T follicular helper cell (primary cell): ENCODE measurements at places on chromosomes 1 and 21.
A peak's percentile ranks its signal among the peaks of the same experiment; 100 is the strongest.

GRCh38 chr1:11314959-11315358, 42.0 kb downstream of the UBIAD1 start:
- no peak for DNase-seq

DNA sequence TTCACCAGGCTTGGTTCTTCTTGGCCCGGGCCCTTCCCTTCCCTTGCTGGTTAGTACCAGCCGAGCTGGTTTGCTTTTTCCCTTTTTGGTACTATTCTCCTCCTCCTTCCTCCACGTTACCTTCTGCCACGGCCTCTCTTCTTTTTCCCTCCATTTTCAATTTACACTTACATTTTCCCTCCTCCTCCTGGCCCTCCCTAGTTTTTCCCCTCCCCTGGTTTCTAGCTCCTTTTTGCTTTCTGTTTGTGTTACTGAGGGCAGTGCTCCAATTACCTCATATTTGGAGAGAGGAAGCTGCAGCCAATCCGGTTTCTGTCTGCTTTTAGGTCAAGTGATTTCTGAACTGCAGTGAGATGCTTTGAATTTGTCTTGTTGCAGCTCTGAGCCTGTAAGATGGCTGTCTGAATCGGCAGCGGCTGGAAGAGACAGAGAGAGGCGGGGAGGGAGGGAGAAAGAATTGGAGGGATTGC, 63.7 kb downstream of the MACF1 start:
- DNase-seq: no peak

DNA sequence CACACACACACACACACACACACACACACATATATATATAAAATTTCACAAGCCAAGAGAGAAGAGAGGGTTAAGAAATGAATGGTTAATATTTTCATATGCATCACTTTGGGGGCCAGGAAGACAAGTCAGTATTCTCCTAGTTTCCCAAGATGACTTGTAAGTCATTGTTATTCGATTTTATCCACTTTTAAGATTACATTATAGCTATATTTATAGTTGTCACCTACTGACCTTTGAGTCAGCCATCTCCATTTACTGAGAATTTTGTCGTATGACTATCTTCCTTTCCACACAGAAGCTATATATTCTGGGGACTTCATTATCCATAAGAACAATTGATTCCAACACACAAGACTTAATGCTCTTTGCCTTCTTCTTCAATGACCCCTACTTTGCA, 8.9 kb downstream of the LYST start:
- no peak for DNase-seq

- DNase-seq: no peak
Measured at GRCh38 chr1:231971397-231972110, 345.0 kb downstream of the DISC1 start.

DNA sequence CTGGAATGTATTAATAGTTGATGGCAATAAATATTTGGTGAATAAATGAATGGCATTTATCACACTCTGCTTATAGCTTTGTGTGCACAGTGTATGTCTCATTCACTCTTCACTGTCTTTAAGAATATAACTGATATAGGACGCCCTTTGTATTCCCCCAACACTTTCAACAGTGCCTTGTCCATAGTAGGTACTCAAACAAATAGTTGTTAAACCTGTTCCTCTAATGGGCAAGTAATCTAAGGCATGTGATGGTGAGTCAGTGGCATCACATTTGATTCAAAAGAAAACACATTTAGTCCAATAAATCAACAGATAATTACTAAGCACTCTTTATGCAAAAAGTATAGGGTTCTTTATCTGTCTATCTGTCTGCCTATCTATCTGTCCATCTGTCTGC, 11.2 kb upstream of the RXRG start:
- no peak for DNase-seq

DNA sequence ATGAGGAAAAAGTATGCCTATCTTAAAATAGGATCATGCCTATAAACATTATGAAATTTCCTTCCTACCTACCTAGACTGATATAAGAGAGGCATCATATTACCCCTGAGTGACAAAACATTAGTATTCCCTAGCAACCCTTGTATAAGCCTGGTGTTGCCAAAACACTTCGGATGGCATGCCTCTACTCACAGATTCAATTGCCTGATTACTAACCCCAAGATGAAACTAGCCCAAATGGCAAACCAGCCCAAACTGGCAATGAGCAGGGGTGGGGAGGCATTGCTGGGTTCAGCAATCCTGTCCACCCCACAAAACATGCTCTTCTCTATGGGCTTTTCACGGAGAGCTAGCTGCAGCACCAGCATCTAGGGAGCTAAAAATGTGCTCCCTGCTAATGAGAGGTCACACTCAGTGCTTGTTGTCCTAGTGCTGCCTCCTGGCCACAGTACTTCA, 13.9 kb downstream of the PALMD start:
- DNase-seq: no peak

DNA sequence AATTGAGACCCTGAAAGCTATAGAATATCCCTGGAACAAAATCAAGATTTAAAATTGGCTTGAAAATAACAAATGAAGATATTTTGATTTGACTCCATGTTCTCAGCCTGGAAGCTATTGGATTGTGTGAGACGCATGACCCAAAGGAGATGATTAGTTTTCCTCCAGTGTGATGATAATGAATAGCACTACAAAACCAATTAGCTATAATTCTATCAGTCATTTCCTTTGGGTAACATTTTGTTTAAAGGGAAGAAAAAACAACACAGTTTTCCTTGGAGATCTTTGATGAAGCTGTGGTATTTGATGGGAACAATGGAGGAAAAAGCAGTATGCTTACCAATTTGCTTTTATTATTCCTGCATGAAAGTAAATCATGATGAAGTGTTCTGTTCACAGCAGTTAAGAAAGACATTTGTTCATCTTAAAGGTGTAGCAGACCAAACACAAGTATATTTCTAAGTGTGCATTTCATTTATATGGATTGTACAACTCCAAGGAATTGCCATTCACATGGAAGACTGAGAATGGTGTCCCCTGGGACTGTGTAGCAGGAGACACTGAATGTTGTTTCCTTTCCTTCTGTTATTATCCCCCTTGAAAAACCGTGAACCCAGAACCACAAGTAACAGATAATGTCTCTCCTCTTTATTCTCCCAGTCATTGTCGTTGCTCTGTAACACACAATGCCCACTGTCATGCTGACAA, 111.4 kb downstream of the CACHD1 start:
- DNase-seq: no peak

DNA sequence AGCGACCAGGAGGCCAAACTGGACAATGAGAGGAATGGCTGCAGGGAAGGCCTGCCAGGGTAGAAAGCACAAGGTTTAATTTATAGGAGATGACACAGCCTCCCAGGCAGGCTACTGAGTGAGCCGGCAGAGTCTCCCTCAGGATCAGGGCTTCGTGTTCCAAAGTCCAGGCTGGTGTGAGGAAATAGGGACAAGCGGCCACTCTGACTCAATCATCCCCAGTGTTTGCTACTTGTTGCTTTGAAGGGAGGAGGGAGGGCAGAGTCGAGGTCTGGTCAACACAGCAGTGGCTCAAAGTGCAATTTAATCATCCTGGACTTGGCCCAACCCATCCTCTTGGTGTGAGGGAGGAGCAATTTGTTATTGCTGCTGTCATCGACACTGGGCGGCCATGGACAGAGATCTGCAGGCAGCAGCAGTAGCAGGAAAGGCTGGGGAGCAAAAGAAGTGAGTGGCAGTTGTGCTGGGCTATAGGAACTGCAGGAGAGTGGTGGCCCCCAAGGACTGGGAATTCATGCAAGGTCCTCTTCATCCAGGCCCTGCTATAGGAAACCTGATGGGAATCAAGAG, 27.5 kb downstream of the TBX15 start:
- no peak for DNase-seq

GRCh38 chr1:43819357-43819756, 112.0 kb downstream of the ST3GAL3 start:
- DNase-seq: no peak

GRCh38 chr21:45438391-45439145, 33.6 kb downstream of the COL18A1 start:
- no peak for DNase-seq

- DNase-seq: no peak
Measured at GRCh38 chr1:40532844-40533424, 1.5 kb downstream of the ZNF684 start.

DNA sequence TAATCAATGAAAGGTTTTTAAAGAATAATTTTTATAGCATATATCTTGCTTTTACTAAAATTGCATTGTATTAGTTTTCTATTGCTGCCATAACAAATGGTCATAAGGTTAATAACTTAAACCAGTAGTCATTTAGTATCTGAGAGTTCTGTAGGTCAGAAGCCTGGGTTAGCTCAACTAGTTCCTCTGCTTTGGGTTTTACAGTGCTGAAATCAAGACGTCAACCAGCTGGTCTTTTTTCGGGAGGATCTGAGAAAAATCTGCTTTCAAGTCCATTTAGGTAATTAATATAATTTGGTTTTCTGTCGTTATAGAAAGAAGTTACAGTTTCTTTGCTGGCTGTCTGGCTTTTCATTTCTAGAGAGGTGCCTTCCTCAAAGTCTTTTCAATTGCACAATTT, 577.7 kb downstream of the MRPL39 start:
- no peak for DNase-seq

DNA sequence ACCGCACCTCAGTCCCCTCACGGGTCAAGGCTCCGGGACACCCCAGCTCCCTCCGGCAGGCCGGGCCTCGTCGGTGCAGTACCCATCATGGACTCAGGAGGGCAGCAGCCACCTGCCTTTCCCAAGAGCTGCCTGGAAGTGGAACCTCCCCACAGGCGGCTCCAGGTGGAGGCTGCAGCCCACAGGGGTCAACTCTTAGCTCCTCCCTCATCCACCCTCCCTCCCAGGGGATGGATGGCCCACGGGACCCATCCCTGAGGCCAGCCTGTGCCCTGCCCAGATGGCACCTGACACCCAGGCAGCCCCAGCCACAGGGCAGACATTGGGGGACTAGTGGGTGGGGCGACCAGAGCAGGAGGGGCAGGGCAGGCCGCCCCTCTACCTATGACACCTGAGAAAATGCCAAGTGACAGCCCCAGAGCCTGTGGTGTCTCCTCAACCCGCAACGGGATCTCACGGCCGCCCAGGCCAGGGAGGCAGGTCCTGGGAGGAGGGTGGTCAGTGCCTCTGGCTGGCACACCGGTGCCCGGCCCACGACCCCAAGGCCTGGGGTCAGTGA, 1.2 kb upstream of the ARHGEF16 start:
- DNase-seq: peak; percentile 61

DNA sequence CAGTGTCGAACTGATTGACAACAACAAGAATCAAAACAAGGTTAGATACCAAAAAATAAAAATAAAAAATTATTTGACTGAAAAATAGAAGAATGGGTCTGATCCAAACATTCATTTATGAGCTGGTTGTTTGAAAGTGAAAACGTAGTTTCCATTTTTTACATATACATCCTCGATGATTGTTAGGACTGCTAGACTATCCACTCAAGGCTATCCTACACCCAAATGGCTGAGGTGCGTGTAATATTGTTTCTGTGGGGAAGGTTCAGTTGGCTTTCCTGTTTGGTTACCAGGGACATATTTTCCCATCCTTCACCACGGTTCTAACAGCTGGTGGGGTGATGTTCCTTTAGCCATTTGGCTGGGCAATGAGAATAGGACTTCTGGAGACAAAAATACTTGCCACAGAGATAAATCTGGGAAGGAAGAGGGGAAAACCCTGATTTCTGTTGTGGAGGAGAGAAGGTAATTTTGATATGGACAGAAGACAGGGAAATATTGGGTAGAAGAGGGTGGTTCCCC, 66.3 kb downstream of the MAP3K7CL start:
- no peak for DNase-seq

- DNase-seq: no peak
Measured at GRCh38 chr1:42735056-42735455, 5.0 kb downstream of the CLDN19 start.

DNA sequence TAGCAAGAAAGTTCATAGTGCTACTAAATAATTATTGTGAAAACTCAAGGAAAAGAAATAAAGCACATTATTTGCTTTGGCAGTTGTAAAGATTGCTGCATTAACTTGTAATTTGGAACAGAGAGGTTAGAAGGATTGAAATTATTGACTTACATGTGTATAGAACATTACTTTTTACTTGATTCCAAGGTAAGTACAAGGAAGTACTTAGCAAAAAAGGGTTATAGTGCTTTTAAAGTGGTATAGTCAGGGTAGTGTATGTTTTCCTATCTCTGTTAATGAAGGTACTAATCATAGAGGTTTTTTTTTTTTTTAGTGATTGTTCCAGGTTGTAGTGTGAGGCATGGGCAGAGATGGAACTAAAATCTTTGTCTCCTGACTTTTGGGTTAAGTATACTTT, 29.4 kb downstream of the MAN1A2 start:
- no peak for DNase-seq

GRCh38 chr1:82598812-82599211, 798.1 kb downstream of the ADGRL2 start:
- DNase-seq: no peak

DNA sequence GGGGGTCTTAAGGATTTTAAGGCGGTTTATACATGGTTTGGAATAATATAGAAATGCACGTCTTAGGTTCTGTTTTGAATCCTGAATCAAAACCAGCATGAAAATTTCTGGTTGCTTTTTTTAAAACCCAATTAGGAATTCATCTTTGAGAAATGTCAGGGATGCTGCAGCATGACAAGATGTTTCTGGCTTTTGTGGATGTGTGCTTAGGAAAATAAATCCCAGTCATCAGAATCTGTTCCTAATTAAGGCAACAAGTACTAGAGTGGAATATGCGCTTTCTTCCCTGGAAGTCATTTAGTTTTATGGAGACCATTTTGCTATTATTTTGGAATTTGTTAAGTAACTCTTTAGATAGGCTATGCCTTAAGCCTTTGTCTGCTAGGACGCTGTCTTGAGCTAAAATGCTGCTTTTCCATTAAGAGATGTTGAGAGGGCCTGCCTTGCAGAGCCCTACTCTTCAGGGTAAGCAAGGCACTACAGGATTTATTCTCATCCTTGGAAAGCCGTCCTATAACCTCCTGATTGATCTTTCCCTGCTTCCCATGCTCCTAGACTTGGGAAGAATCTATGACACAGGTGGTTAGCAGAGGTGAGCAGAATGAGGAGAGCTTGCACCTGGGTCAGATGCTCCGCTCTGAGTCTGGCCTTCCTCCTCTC, 332.8 kb downstream of the DISC1 start:
- no peak for DNase-seq

- peak; percentile 42 for DNase-seq
Measured at GRCh38 chr21:15514073-15514946, 215.5 kb upstream of the USP25 start.

GRCh38 chr1:111852261-111852721, 96.6 kb downstream of the DDX20 start:
- DNase-seq: no peak

DNA sequence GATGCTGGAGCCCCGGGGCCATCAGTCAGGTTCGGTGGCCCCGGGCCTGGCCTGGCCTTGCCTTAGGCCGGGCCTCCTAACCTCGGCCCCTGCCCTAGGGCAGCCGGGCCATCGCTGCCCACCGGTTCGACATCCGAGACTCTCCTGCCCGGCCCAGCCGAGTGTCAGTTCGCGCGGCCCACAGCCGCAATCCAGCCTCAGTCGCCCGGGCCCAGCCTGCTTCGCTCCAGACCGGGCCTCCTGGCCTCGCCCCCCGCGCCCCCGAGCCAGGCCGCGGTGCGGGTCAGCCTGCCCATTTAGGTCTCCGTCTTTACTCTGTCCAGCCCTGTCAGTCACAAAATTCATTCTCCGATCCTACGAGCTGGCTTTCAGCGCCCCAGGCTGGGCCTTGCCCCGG, 777 bp downstream of the LRRC41 start:
- DNase-seq: no peak
